ENCODE measurements at places on chromosomes 11 and 22.

- peaks cover 18% of the 10 kb centered on the region for H3K4me1 ChIP-seq
- H3K4me3 ChIP-seq: peak within 1 kb of the TSS; percentile 73
- H3K27me3 ChIP-seq: peaks cover 94% of the 10 kb centered on the region
- DNase-seq: no peak
- no peak within 1 kb of the TSS for H3K27ac ChIP-seq
Measured at GRCh38 chr11:111540114-111540936, at the start of gene LAYN. Gene LAYN (plus strand): TSS chr11:111540720. CDS start chr11:111540844, 124 bp downstream.

DNA sequence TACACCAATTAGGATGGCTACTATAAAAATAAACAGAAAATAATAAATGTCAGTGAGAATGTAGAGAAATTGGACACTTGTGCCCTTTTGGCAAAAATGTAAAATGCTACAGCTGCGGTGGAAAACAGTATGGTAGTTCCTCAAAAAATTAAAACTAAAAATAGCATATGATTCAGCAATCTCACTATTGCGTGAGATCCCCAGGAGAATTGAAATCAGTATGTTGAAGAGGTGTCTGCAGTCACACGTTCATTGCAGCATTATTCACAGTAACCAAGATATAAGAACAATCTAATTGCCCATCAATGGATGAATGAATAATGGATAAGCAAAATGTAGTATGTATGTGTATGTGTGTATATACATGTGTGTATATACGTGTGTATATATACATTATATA lies 6.8 kb downstream of the OR52N2 start:
- no peak for DNase-seq
- no peaks in the 10 kb centered on the region for H3K36me3 ChIP-seq
- no peaks in the 10 kb centered on the region for H3K27me3 ChIP-seq
- peaks cover 7% of the 10 kb centered on the region for H3K4me1 ChIP-seq

DNA sequence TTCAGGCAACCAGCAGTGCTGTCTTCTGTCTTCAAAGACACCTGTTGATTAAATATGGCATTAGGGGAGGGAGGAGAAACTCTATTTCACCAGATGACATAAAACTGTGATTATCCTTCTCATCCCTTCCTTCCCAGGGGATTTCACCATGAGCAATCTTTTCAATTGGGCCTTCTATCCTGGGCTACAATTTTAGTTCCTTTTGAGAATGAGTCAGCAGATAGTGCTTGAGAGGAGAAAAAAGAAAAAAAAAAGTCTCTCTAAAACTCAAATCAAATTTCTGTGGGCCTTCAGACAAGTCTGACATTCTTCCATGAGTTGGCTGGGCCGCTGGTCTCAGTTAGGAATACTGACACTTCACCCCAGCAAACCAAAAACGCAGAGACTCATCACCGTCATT lies 7.2 kb downstream of the FLI1 start:
- H3K27me3 ChIP-seq: no peaks in the 10 kb centered on the region
- peaks cover 92% of the 10 kb centered on the region for H3K4me1 ChIP-seq
- no peak overlapping the region for H3K4me3 ChIP-seq
- no peak for DNase-seq

DNA sequence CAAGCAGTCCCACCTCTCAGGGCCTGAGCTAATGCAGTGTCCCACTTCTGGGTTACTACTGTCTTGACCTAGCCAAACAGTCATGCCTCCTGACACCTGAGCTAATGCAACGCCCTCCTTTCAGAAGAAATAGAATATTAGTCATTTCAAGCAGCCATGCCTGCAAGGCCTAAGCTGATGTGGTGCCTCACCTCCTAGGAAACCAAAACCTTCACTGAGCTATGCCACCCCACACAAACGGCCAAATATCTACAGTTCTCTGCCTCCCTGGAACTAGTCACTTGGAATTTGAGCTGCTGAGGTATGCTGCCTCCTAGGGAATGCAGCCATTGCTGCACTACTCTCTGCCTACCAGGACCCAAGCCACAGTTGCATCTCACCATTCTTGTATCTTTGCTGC lies 8.3 kb upstream of the MS4A6E start:
- H3K4me3 ChIP-seq: no peak overlapping the region
- H3K36me3 ChIP-seq: peaks cover 2% of the 10 kb centered on the region
- no peaks in the 10 kb centered on the region for H3K4me1 ChIP-seq

GRCh38 chr11:102420547-102420946 lies 32.0 kb downstream of the TMEM123 start:
- H3K27me3 ChIP-seq: no peaks in the 10 kb centered on the region
- peak overlapping the region; percentile 40 for H3K27ac ChIP-seq
- peaks cover 10% of the 10 kb centered on the region for H3K36me3 ChIP-seq
- H3K4me3 ChIP-seq: no peak overlapping the region

GRCh38 chr11:89529626-89530380 lies 38.6 kb upstream of the NOX4 start:
- no peak overlapping the region for H3K4me3 ChIP-seq
- no peaks in the 10 kb centered on the region for H3K4me1 ChIP-seq
- H3K27ac ChIP-seq: no peak overlapping the region
- no peak for DNase-seq

GRCh38 chr11:126581871-126582648 lies 226.6 kb downstream of the ST3GAL4 start:
- H3K4me1 ChIP-seq: no peaks in the 10 kb centered on the region
- no peak for DNase-seq
- no peak overlapping the region for H3K4me3 ChIP-seq
- H3K36me3 ChIP-seq: no peaks in the 10 kb centered on the region

DNA sequence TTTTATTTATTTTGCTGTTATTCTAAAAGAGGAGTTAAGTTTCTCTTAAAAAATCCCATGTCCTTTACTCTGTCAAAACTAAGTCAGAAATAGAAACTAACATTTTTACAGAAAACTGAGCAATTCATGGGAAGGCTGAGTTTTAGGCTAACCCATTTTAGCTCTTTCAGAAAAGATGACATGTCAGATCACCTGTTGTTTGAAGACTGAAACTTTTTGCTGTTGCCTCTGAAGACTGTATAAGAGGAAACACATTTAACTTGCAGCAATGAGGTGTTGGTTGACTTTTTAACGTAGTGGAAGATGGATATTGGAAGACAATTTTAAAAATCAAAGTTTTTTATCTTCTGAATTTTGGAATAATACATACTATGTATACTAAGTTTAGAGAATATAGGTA lies 115.4 kb downstream of the METTL15 start:
- no peaks in the 10 kb centered on the region for H3K27me3 ChIP-seq
- no peak overlapping the region for H3K4me3 ChIP-seq
- peaks cover 46% of the 10 kb centered on the region for H3K4me1 ChIP-seq
- H3K36me3 ChIP-seq: no peaks in the 10 kb centered on the region
- DNase-seq: no peak
- no peak overlapping the region for H3K27ac ChIP-seq
